Spinal cord (tissue), 10 donors: ENCODE measurements at places on chromosomes 6 and 20. TPM values are rescaled to one million over a fixed set of nuclear protein-coding genes. Genes with fewer than 3 reads are reported as not detected.

The ASIP gene
- not detected for polyA plus RNA-seq

The SPAG4 gene
- polyA plus RNA-seq, result 4.2 TPM

The HS3ST5 gene
- 25.8 TPM for polyA plus RNA-seq

The MRPS10 gene
- 30.4 TPM for polyA plus RNA-seq

The C6orf15 gene
- polyA plus RNA-seq, result not detected

The CYP39A1 gene
- polyA plus RNA-seq, result 2.2 TPM

The LBP gene
- polyA plus RNA-seq, result not detected

The NKX2-2 gene
- 52.9 TPM for polyA plus RNA-seq

The SRMS gene
- 0.42 TPM for polyA plus RNA-seq

The CFAP61 gene
- 5.8 TPM for polyA plus RNA-seq

The OR2H2 gene
- 2.7 TPM for polyA plus RNA-seq

The C20orf141 gene
- polyA plus RNA-seq, result not detected
